ENCODE measurements at places on chromosomes 7 and 10. TPM values are rescaled to one million over a fixed set of nuclear protein-coding genes. Genes with fewer than 3 reads are reported as not detected.

DNA sequence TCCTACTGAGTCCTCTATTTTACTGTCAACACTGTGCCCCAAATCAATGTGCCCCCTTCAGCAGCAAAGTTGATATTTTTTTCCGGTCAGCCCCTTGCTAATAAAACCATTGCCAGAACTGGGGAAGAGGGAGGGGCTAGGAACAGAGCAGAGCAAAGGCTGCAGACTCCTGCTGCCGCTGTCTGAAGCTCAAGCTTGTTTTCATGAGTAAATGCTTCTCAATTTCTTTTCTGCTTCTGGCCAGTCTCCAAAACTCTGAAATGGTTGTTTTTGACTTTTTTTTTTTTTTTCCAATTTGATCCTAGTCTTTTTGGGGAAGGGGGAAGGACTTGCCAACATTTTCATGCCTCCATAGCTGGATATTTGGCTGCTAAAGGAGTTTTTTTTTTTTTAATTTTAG is 26.7 kb upstream of the PROSER2 start:
- no peak for DNase-seq

- no peak for DNase-seq
These were observed 112.7 kb downstream of the ICA1 start for GRCh38 chr7:8149222-8149621.

DNA sequence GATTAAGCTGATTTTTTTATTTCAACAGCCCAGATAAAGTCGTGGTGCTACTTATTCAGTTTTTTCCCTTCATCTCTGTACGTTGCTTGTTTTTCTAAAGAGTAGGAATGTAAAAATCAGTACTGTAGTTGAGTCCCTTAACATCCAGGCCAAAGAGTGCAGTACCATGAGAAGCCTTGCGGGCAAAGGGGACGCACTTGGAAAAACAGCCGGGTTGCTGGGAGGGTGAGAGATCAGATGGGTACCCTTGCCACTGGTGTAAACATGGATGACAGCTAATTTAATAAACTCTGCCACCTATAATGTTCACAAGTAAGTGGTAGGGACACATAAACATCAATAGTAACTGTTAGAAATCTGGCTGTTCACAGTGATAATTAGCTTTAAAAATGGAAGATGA is 175.9 kb downstream of the POU6F2 start:
- no peak for DNase-seq

DNA sequence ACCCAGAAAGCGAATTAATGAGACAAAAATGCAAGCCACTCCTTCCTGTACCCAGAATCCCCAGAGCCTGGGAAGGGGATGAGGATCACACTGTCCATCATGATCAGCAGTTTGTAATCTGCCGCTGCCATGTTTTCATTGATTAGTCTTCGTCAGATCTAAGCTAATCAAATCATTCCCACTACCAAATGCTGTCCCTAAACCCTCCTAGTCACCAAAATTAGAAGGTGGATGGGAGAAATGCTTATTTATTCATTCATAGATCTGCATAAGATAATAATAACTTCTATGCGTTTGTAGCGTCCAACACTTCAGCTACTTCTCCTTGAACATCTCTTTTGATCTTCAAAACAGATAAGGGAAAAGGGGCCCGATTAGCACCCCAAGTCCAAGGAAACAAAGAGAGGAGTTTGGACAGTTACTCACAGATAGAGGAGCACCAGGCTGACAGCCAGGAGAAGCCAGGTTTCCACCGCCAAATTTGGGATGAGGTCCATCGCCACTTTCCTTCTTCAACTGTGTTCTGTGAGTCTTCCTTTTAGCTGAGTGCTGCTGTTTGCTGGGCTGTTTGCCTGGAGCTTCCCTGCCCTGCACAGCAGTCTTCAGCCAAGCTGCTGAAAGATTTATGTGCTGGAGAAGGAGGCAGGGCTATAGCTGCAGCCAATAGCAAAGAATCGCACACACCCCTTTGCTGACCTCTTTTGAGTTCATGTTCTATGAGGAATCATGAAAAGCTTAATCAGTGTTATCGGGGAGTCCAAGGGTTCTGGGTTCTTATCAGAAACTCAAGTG is at the start of gene CYP3A5:
Gene CYP3A5, minus strand, starts transcription at position 597 of the 792 bp plus-strand sequence. Its CDS starts 100 bp downstream, at position 497.
- peak; percentile 13 for DNase-seq

DNA sequence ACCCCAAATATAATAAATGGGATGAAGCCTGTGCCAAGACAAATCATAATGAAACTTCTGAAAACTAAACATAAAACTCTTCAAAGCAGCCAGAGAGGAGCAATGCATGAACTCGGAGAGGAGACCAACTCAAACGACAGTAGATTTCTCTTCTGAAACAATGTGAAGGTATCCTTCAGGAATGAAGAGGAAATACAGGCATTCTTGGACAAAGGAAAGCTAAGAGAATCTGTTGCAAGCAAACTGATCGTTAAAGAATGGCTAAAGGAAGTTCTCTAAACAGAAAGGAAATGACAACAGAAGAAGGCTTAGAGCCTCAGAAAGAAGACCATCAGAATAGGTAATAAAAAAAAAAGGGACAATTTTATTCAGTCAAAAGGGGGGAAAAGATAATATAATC is 6.6 kb downstream of the GNA12 start:
- no peak for DNase-seq

- DNase-seq: no peak
These were observed 83.7 kb downstream of the KIAA1217 start for GRCh38 chr10:24292304-24293293.

SEMA3E gene
- 0.13 TPM for total RNA-seq

TNS3 gene
- total RNA-seq: 2.6 TPM

Data from bronchial epithelial cell (primary cell).